ENCODE measurements at places on chromosomes 11 and 22.
A peak's percentile ranks its signal among the peaks of the same experiment; 100 is the strongest.

DNA sequence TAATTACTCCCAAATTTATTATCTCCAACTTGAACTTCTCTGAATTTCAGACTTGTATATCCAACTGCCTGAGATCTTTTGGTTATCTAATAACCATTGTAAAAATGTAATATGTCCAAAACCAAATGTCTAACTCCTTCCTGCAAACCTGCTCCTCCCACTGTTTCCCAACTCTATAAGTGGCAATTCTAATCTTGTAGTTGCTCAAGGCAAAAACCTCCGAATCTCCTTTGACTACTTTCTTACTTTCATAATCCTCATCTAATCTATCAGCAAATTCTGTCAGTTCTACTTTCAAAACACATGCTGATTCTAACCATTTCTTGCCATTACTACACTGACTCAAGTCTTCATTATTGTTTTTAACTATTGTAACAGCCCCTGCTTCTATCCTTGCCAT lies 55.7 kb downstream of the FAM168A start:
- no peak for DNase-seq

GRCh38 chr11:126483621-126484195 lies 128.2 kb downstream of the ST3GAL4 start:
- DNase-seq = no peak

- DNase-seq = no peak
Measured at GRCh38 chr11:110086892-110087309, 6.3 kb upstream of the ZC3H12C start.

- DNase-seq = no peak
Measured at GRCh38 chr11:111357150-111358037, 21.7 kb downstream of the POU2AF1 start.

GRCh38 chr22:26045860-26046259 lies 123.4 kb upstream of the SEZ6L start:
- DNase-seq = no peak

GRCh38 chr11:85948884-85949283 lies 93.7 kb downstream of the CCDC83 start:
- DNase-seq = no peak

DNA sequence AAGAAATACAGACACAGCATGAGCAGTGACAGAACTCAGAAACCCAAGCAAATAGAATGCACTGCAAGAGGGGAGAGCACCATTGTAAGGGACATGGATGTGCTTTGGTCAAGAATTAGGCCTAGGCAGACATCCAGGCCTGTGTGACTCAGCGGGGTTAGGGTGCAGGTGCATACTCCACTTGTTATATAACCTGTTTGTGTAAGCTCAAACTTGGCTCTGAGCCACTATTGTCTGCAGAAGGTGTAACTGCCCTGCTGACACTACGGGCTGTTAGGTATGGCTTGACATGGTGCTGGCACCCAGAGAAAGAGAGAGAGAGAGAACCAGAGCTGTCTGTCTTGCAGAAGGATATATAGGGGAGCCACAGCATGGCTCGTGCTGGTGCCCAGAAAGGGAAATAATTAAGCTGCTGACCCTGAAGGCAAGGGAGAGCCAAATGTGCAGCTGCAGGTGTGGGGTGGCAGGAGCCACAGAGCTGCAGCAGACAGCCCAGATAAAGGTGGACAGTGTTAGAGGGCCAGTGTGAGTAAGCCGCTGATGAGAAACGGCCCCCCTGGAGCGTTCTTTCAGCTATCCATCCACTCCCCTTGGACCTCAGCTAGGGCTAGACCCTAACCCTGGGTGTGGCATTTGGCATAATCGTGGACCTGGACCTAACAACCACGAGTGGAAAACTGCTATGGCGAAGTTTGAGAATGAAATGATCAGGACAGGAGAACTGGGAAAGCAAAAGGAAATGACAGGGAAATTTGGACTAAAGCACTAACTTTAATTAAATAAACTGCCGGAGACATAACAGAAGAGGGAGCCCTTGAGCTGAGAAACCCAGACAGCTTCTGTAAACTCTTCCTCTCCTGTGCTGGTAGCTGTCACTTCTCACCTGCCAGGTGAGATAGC lies 253.0 kb upstream of the CCDC179 start:
- DNase-seq = peak; percentile 83

GRCh38 chr11:79088967-79089366 lies 351.9 kb downstream of the TENM4 start:
- peak; percentile 56 for DNase-seq

- DNase-seq = no peak
Measured at GRCh38 chr11:65968600-65969482, 7.3 kb downstream of the SART1 start.

DNA sequence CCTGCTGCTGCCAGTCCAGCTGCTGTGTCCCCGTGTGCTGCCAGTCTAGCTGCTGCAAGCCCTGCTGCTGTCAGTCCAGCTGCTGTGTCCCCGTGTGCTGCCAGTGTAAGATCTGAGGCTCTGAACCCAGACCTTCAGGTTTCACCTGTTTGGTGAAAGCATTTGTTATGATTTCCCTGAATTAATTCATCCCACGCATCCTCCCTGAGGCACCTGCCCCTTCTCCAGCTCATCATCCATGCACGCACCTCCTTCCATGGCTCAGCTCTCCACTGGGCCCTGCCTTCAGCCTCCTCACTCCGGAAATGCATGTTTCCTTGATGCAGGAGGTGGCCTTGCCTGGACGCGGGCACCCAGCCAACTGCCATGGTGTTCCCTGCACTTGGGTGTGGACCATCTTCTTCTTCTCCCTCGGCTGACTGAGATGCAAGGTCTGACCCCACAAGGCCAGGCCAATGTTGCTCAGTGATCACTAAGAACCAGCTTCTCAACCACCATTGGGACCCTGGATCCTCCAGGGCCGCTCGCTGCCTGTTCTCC lies 788 bp downstream of the KRTAP5-10 start:
- no peak for DNase-seq

DNA sequence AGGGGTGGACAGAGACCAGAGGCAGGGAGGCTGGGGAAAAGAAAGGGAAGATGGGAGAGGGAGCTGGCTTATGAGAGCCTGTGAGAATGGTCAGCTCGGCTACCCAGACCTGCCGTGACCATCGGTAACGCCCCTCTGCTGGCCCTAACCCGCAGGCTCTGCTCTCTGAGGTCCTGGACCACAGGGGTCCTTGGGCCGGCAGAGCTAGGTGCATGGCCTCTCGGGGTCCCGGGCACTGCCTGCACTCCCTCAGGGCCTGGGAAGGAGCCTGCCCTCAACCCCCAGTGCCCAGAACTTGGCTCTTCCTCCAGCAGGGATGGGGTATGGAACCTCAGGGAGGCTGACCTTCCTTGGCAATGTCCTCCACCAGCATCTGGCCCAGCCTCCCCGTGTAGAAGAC lies 13.2 kb downstream of the GGT5 start:
- no peak for DNase-seq

Data from eye (tissue), 1 donor.